NCI-H1417 (cell line): ENCODE measurements at places on chromosomes 5 and 9.

- DNase-seq, result no peak
Observed at GRCh38 chr5:127338501-127338900, 47.9 kb downstream of the MEGF10 start.

DNA sequence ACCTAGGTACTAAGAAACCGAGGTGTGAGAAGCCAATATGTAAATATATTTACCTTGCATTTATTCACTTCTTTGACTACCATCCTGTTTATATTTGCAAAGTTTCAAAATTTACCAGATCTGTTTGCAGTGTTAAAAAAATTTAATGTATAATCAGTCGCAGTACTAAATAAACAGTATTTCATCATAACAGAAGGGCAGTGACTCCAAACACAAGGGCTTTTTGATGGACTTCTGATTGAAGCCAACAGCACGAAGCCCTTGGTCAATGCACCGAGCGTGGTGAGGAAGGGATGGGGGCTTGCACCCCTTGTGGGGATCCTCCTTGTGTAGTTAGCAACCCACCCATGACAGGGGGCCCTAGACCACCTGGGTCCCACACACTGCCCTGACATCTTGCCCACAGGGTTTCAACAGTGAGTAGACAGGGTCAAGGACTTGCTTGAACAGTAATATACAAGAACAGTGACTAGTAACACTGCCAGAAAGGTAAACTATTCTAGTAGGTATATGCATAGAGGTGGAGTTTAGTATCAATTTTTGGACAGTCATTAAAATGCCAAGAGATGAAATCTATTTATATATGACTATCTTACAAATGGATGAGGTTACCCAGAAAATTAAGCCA lies 52.6 kb upstream of the TBC1D9B start:
- DNase-seq, result no peak

DNA sequence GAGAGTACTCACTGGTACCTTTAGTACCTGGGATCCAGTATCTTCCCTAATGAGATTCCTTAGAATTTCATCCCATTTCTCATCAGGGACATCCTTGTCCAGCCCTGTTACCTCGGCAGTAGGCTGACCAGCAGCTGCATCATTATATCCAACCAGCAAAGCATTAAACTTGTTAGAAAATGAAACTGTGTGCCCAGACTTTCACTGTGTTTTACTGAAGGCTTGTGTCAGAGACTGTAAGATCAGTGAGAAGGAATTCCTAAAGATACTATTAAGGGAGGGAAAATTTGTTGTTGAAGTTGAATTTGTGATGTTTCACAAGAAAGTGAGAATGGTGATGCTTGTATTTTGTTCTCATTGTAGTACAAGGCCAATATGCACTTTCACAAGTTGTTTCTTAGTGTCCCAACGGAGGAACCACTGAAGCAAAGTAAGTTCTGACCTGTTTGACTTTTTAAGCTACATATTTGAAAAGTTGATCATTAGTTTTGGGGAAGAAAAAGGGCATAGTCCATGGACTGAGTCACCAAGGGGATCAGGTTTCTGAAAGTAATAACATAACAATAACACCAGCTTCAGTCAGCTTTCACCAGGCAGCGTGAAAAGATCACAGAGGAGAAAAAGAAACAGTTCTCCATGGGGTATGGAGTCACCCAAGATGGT lies 48.8 kb downstream of the GRAMD2B start:
- no peak for DNase-seq

DNA sequence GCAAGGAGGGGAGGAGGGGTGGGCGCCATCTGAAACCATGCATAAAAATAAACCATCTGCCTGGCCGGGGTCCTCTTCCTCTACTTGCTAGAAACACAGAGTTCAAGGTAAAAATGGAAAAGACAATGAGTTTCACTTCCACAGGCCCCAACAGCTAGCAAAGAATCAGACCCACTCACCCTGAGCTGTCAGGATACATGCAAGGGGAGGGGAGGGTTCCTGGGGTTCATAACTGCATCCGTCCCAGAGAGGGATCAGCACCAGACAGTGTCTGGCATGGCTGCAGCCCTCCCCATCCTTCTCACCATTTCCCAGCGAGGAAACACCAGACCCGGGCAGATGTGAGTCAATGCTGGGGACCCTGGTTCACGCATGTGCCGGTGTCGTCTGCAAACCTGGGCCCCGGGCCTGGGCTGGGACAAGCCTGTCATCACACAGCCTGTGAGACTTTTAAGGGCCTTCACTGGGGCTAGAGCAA lies 55.4 kb downstream of the SEMA4D start:
- DNase-seq, result no peak

DNA sequence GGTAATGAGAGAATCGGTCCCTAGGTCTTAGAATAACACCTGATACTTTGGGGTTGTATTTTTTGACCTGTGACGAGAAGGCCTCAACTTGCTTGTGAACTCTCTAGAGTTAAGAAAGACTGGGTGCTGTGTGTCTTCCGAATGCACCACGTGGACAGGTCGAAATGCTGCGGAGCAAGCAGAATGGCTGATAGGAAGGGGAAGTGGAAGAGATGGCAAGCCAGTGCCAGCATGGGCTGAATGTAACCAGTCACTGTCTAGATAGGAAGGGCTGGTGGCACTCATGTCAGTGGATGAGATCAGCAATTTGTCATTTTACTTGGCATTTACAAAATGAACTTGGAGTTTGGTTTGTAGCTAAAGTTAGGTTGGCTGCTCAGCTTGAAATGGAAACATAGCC lies 5.6 kb downstream of the OTULINL start:
- DNase-seq, result no peak
